ENCODE measurements at places on chromosomes 1 and 21.

- no peak for DNase-seq
Measured at GRCh38 chr1:97743129-97743528, 177.7 kb downstream of the DPYD start.

- DNase-seq: no peak
Measured at GRCh38 chr1:163227126-163227525, 24.4 kb upstream of the RGS5 start.

- DNase-seq: no peak
Measured at GRCh38 chr1:14567056-14567455, 31.4 kb upstream of the KAZN start.

GRCh38 chr1:209106861-209107260 is 476.7 kb upstream of the CAMK1G start:
- DNase-seq: no peak

DNA sequence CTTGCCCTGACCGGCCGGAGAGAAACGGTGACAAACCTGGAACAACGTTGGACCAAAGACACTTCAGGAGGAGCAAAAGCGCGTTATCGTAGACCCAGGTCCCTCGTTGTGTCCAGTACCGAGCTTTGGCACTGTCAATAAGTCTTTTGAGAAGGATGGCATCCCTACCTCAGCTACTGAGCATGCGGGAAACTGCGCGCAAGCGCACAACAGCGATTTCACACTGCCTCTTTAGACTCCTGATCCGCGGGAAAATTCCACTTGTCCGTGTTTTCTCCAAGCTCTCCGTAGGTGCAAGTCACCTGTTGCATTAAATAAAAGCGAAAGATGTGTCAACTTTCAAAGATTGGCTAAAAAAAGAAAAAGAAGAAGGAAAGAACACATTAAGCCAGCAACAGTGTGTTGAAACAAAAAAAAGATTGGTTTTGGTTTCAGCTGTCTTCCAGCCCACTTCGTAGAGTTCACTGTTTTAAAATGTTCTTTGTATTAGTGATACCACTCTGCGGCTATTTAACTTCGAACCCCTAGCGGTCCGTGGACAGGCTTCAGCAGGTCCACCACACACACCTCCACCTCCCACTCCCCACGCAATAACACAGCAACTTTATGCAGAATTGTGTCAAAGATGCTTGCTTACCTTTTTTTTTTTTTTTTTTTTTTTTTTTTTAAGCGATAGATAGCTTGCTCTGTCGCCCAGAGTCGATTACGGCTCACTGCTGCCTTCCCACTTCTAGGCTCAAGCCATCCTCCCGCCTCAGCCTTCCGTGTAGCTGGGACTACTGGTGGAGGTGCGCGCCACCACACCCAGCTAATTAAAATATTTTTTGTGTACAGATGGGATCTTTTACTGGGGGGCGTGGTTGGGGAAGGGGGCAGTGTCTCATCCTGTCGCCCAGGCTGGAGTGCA is at the start of gene BPNT1:
TSS of gene BPNT1 (minus strand) at position 139 of the 907 bp plus-strand sequence. CDS start 9,942 bp downstream, outside the sequence.
- DNase-seq: peak; percentile 96

DNA sequence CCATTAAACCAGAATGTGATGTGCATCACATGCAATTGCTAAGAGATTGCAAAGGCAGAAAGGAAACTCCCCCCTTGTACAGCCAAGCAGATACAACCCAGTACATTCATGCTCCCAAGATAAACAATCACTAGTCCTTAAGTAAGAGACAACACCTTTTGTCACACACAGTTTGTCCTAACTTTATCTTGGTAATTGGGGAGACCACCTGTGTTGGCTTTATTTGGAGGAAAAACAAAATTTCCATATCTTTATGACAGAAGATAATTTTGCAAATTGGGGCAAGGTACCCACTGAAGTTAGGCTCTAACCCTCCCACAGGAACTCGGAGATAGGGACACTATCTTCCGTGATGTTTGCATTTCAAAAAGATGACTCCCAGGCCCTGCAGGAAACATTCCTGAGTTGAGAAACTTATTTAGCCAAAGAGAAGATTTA is 175.0 kb upstream of the TNR start:
- DNase-seq: no peak

GRCh38 chr1:44484155-44484688 is 79.2 kb downstream of the RNF220 start:
- DNase-seq: no peak

DNA sequence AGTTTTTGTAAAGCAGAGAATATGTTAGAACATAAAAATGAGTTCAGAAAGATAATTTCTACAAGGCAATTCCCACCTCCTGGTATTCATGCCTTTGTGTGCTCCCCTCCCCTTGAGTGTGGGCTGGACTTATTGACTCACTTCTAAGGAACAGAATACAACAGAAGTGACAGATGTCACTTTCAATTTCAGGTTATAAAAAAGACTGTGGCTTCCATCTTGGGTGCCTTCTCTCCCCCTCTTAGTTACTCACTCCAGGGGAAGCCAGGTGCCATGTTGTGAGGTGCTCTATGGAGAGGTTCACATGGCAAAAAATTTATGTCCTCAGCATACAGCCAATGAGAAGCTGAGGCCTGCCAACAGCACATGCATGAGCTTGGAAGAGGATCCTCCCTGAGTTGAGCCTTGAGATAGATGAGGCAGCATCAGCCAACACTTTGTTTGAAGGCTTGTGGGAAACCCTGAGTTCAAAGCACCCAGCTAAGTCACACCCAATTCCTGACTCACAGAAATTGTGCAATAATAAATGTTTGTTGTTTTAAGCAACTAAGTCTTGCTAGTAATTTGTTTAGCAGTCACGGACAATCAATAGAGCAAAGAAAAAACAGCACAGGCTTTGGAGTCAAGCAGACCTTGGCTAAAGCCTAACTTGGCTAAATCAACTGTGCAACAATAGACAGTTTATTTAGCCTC is 73.5 kb upstream of the NGF start:
- DNase-seq: no peak

DNA sequence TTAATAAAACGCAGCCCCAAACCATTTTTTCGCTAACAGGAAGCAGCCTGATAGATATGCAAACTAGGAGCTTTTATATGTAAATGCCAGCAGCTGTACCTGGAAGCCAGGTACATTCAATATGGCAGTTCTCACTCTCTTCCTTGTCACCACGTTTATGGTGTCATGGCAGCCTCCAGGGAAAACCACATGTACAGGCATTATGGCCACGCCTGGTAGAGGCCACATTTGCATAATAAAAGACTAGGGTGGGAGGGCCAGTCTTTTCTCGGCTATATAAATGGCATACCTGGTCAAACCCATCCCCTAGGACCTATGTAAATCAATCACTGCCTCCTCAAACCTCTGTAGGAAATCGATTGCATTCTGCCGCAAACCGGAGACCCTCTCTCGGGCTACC is 247.5 kb downstream of the NEGR1 start:
- no peak for DNase-seq

DNA sequence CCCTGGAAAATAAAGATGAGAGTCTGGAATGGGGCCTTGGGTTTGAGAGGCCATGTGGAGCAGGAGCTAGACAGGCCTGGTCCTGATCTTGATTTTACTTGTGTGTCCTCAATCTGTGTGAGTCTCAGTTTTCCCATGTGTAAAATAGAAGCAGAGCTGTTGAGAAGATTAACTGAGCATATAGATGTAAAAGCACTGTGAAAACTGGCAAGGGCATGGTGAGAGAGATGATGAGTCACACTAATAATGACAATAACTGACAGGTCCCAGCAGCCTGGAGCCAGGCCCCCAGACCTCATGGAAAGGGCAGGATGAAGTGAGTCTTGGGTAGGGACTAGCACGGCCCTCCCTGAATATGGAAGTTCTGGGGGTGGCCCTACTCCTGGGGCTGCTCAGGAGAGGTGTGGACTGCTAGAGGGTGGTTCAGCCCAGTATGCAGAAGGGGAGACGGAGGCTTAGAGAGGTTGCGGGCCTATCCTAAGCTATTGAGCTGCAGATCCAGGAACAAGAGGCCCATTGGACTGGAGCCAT is 2.8 kb upstream of the AHDC1 start:
- DNase-seq: no peak

DNA sequence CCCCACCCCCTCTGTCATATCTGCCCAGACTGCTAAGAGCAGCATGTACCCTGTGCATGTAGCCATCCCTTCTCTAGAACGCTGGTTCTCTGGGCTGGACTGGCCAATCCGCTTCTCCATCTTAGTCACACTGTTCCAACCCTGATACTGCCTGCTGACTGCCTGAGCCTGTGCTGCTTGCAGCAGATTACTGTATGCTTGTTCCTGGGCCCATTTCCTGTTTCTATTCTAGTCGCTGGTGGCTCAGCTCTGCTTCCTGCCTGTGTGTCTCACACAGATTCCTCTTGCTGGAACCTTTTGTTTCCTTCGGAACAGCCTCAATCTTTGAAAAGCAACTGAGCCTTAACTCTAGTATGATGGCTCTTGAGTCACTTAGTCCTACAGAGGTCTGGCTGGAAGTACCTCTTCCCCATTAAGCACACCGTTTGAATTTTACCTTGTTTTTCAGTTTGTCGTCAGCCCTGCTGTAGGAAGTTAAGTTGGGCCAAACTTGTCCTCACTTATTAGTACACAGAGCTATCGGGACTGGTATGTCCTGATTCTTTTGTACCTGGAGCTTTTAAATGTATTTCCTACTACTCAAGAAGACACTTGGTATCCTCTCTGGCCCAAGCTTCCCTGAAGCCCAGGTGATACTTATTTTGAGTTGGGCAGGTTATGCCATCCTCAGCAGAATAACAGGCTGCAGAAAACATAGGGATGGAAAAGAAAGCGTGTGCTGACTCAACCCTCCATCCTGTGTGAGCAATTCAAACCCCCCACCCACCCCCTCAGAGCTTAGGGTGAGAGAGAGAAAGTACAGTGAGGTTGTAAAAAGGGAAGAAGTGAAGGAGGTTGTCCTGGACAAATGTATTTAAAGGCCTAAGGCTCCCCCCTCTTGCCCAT is 43.4 kb upstream of the PIGV start:
- peak; percentile 69 for DNase-seq

DNA sequence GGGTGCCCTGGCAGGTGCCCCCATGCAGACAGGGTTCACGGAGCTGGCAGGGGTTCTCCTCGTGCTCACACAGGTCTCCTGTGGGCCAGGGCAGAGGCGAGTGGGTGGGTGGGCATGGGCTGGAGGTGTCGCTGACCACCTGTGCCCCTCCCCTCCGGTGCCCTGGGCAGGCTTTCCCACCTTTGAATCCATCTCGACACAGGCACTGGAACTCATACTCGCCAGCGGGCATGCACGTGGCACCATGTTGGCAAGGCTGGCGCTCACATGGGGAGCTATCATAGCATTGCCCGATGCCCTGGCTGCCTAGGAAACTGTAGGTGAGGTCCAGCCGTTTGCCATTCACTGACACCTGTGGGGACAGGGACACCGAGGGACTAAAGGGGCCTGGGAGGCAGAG is 16.0 kb downstream of the LDLRAD2 start:
- no peak for DNase-seq

- DNase-seq: peak; percentile 46
Measured at GRCh38 chr1:44805311-44806024, 1.7 kb downstream of the DYNLT4 start.

DNA sequence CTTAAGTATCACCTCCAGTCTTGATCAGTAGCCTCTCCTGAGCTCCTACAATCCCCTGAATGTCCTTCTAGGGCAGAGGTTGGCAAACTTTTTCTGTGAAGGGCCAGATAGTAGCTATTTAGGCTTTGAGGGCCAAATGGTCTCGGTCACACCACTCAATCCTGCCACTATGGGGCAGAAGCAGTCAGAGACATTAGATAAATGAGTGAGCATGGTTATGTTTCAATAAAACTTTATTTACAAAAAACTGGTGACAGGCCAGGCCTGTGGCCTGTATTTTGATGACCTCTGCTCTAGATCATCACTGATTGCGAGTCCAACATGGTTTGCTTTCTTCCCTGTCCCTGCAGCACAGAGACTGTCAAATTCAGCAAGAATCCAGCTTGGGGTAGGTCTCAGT is 36.3 kb downstream of the LRP8 start:
- DNase-seq: no peak

DNA sequence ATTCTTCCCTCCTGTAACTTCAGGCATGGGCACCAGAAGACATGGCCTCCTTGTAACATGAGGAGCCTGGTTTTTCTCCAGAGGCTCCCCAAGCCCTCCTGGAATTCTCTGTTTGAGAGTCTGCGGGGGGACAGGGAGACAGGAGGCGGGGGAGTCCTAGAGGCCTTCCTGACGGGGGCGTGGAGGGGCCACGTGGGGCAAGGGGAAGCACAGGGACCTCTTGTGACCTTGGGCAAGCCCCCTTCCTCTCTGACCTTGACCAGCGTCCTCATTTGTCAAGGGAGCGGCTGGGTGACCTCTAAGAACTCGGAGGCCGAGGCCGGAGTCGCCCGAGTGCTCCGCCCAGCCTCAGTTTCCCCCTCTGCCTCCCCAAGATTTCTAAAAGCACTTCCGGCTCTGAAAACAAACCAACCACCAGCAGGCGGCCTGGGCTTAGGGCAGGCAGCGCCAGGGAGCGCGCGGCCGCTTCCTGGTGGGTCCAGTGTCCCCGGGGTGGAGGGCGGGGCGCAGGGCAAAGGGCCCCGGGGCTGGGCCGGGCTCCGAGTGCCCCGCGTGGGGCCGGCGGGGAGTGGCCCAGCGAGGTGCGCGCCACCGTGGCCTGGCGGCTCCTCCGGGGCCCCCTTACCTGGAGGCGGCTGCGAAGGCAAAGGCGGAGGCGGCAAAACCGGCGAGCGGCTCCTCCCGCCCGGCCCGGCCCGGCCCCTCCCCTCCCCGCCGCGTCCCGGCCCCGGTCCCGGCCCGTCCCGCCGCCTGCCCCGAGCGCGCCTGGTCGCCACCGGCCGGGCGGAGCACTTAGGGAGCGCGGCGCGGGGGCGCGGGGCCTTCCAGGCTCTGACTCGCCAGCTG is at the start of gene TMCO4:
TSS of gene TMCO4 (minus strand) at position 687 of the 846 bp plus-strand sequence. CDS start 19,158 bp downstream, outside the sequence.
- DNase-seq: peak; percentile 59

- no peak for DNase-seq
Measured at GRCh38 chr1:58005212-58005611, 541.3 kb downstream of the OMA1 start.

GRCh38 chr21:41217671-41218385 is 49.9 kb downstream of the BACE2 start:
- no peak for DNase-seq

- no peak for DNase-seq
Measured at GRCh38 chr21:28747464-28747863, 245.2 kb downstream of the LTN1 start.

DNA sequence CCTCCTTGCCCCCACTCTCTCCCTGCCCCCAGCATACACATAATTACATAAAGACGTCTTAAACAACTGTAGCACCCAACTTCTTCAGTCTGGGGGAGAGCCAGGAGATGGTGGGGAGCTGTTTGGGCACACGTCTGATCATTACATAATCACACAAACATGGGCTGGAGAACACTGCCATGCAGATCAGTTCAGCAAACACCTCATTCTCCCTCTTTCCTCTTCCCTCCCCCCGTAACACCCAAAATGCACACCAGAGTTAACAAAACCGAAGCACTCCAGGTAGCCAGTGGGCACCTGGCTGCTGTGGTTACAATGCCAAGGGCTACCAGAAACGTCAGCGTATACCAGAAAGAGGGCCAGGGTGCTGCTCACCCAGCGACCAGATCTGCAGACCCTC is 1.6 kb downstream of the HIVEP3 start:
- no peak for DNase-seq

GRCh38 chr1:205309741-205310140 is 11.8 kb downstream of the NUAK2 start:
- no peak for DNase-seq
